ENCODE measurements at places on chromosomes 1 and 21.

DNA sequence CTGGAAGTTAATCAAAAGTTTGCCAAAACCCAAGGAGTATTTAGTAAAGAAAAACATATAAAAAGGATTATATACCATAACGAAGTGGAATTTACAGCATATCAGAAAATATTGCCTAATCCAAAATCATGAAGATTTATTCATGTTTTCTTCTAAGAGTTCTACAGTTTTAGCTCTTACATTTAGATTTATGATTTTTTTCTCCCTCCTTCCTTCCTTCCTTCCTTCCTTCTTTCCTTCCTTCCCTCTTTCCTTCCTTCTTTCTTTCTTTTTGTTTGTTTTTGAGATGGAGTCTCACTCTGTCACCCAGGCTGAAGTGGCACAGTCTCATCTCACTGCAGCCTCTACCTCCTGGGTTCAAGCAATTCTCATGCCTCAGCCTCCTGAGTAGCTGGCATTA lies 15.7 kb upstream of the PRSS38 start:
- DNase-seq = no peak

- DNase-seq = no peak
These were observed 207.6 kb upstream of the NFIA start for GRCh38 chr1:60874718-60875117.

DNA sequence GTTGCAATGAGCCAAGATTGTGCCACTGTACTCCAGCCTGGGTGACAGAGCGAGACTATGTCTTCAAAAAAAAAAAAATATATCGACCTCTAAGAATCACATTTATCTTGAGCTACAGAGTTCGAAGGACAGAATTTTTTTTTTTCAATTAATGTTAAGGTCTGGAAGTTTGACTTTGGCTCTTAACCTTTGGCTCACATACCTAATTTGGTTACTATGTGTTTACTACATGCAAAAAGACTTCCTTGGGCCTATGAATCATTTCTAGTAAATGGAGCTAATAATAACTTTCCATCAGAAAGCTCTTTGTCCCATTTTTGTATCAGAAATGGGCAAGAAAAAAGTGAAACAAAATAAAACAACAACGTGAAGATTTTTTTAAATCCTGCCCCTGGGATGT lies 351.2 kb downstream of the SMYD3 start:
- no peak for DNase-seq

GRCh38 chr1:223718850-223719249 lies 6.5 kb downstream of the CAPN2 start:
- no peak for DNase-seq

GRCh38 chr1:40820251-40820797 lies 36.7 kb downstream of the KCNQ4 start:
- DNase-seq = no peak

- DNase-seq = no peak
These were observed 47.3 kb downstream of the SLC25A24 start for GRCh38 chr1:108152782-108153222.

- DNase-seq = no peak
These were observed 4.7 kb downstream of the CFAP410 start for GRCh38 chr21:44334329-44335030.

- no peak for DNase-seq
These were observed 55.5 kb downstream of the CACNA1E start for GRCh38 chr1:181538836-181539235.

- DNase-seq = no peak
These were observed 157.7 kb downstream of the HHIPL2 start for GRCh38 chr1:222390181-222390580.

DNA sequence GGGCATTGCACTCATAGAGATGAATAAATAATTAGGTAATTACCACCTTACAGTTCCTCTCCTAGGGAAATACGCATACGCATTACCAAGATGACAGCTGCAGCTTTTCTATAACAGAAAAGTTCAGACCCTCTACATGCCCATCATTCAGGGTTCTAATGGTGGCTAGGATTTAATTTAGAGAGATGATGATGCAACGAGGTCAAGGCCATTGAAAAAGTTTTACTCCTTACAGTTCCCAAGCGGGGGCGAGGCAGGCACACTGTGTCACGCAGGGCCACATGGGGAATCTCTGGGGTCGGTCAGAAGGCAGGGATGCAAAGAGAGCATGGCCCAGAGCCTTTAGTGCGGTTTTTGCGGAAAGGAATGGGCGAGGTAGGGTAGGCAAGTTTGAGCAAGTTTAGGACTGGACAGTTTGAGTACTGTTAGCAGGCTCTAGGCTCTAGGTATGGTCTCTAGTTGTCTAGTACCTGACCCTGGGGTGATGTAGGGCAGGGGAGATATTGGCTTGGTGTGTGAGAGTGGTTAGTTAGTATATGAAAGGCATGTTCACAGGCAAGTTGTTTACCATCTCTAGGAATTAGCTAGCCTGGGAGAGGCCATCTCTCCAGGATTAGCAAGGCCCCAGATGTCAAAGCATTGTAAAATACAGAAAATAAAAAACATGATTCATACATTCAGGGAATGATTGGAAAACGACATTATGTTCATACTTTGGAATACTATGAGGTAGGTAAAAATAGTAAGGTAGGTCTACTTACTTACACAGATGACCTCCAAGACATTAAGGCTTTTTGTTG lies 29.6 kb upstream of the ID3 start:
- no peak for DNase-seq

DNA sequence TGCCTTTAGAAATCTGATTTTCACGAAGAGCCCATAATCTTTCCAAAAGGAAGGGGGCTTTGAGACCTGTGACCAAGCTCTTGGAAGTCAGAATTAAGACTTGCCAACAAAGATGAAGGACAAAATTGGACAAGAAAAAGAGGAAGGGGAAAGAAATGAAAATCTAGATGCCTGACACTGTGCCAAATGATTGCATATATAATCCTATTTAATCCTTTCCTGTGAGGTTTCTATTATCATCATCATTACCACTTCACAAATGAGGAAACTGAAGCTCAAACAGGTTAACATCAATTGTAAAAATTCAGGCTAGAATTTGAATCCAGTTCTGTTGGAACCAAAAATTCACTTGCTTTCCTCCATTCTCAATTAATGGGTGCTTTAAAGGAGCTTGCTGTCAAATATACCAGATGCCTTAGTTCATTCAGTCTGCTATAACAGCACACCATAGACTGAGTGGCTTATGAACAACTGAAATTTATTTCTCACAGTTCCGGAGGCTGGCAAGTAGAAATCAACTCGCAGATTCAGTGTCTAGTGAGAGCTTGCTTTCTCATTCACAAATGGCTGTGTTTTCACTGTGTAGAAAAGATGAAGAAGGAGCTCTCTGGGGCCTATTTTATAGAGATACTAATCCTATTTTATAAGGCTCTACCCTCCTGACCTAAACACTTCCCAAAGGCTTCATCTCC lies 197.5 kb upstream of the ST6GALNAC5 start:
- DNase-seq = no peak

DNA sequence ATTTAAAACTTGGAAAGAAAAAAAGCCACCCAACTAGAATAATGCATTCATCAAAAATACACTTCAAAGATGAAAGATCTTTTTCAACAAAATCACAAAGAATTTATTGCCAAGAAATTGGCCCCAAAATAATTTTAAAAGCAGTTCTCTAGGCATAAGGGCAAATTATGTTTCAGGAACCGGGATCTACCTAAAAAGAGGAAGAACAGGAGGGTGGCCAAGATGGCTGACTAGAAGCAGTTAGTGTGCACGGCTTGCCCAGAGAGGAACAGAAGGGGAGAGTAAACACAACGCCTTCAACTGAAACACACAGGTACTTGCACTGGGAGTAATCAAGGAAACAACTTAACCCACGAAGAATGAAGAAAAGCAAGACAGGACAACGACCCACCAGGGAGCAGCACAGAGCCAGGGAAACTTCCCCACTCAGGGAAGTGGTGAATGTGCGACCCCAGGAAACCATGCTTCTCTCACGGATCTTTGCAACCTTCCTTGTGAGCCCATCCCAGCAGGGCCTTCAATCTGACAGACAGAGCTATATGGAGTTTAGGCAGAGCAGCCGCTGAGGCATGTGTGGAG lies 46.1 kb downstream of the ACKR1 start:
- no peak for DNase-seq

DNA sequence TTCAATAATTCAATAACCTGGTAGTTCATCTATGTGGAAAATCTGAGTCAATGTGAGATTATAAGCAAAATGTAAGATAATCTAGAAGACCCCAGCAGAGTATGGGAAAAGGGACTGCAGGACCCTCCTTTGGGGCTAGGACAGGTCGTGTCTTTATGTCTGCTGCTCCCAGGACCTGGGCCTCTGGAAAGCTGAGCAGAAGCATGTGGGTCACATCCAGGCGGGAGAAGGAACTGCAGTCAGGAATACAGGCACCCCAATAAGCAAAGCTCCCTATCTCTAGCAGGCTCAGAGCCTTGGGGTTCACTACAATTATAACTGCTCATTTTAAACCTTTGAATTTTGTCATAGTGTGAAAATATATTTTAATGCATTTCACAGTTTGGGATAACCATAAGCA lies 73.9 kb upstream of the MCOLN3 start:
- no peak for DNase-seq

GRCh38 chr1:245566952-245567351 lies 412.2 kb downstream of the KIF26B start:
- DNase-seq = peak; percentile 86

- DNase-seq = no peak
These were observed 25.7 kb downstream of the DNAJC11 start for GRCh38 chr1:6675941-6676340.

DNA sequence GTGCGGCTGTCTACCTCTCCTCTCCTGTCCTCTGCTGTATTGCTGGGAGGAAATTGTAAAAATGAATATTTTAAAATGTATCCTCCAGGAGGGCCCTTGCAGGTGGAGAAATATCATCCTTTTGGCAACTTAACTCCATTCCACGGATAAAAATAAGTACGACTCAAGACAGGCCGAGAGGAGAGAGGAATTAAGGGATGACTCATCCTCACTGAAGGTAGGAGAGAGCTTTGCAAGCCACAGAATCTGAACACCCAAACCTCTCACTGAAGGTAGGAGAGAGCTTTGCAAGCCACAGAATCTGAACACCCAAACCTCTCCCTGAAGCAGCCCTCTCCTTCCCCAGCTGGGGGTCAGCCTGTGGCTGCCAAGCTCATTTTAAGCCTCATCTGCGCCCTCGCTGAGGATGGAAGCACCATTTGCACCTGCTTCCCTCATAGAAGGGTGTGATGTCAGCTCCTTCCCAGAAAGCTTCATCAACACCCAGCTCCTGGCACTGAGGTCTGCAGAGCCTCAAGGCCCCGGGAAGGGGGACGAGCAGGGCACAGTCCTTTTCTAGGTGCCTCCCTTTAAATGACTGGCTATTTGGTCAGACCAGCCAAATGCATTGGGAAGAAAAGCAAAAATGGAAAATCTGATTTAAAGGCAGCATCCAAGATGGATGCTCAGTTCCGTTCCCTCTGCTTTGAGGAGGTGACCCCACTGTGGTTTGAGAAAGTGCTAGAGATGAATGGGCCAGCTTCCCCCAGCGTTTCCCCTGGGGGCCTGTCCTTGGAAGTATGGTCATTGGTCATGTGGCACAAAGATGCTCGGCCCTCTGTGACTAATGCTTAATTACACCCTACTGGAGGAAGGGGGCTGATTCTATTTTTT lies 12.9 kb upstream of the SELENON start:
- no peak for DNase-seq

DNA sequence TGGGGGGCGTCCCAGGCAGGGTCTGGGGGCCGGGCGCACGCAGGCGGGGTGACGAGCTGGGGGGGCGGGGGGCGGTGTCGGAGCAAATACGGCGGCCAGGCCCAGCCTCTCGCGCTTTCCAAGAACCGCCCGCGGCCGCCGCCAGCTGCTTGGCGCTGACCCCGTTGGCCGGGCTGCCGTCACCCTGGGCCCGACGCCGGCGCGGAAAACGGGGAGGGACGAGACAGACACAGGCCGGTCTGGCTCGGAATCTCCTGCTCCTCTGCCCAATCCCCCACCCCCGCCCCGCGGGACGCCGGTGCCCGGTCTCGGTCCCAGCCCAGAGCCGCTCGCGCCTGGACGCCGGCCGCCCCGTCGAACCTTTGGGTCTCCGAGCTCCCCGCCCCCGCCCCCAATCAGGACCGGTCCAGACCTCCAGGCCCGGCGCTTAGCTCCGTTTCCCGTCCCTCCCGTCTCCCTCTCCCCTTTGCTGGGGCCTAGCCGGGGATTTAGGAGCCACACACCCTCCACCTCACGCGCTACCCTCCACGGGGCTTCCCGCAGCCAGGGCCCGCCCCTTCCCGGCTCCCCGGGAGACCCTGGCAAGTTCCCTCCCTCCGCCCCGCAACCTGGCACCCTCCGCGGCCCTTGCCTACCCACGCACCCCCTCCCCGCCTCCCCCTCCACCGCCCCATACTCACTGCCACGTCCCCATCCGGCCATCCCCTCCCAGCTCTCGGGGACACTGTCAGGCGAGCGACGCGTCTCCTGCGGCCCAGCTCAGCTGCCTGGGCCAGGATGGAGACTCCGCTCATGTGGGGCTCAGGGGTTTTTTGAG lies 800 bp upstream of the MMP23B start:
- DNase-seq = peak; percentile 54

- no peak for DNase-seq
These were observed 16.9 kb upstream of the RPF1 start for GRCh38 chr1:84462118-84462517.

DNA sequence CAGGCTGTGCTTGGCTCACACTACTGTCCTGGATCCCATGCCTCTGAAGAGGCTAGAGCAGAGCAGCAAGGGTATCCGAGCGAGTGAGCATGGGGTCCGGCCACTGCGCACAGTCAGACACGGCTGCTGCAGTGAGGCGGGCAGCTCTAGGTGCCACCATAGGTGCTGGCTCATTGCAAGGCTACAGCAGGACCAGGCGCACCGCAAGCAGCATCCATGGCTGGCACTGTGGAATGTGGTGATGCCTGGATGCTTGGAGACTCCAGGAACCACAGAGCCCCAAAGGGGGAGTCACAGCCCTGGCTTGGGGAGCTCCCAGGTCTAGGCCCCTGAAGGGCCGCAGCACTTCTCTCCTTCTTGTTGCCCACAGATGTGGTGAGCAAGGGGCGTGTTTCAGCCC lies 47.2 kb downstream of the ATP6V1G3 start:
- no peak for DNase-seq

DNA sequence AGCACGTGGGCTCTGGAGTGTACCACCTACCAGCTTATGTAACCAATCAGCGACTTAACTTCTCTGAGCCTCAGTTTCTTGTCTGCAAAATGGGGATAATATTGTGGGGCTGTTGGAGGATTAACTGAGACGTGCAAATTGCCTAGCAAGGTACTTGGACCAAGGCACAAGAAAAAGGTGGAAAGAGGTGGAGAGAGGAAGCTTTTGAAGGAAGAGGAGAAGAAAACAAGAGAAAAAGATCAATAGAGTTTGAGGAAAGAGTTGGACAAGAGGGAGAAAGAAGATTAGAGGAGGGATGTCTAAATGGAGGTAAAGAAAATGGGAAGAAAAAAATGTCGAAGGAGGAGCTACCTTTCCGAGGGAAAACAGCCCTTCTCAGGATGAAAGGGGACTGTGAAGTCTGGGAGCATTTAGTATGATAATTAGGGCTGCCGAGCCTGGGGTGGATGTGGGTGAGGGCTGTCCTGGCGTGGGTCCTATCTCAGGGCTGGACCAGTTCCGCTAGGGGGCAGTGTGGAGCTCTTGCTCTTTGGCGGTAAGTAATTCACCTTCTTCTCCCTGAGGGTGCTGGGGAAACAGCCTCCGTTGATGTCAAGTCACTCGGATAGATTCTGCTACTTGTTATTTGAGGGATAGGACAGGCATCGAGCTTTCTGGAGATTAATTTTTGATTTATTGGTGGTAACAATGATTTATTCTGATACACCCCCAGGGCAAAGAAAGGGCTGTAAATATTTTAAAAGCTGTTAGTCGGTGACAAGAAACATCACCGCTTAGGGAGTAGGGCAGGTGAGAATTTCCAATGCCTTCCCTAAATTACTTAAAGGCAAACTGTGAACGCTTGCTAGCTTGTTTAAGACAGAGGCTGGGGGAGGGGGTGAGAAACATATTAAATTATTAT lies 79.0 kb upstream of the NFASC start:
- DNase-seq = peak; percentile 55

All from renal pelvis (tissue), 12 donors.